8988T (cell line): ENCODE measurements at places on chromosomes 6 and 20.
A peak's percentile ranks its signal among the peaks of the same experiment; 100 is the strongest.

GRCh38 chr6:145819994-145820393, 5.4 kb upstream of the FBXO30 start:
- DNase-seq = no peak

GRCh38 chr20:43937591-43937990, 22.9 kb downstream of the TOX2 start:
- no peak for DNase-seq

GRCh38 chr6:75201021-75201420, 4.8 kb downstream of the COL12A1 start:
- no peak for DNase-seq

- no peak for DNase-seq
These were observed 11.9 kb downstream of the HINT3 start for GRCh38 chr6:125968493-125968892.

DNA sequence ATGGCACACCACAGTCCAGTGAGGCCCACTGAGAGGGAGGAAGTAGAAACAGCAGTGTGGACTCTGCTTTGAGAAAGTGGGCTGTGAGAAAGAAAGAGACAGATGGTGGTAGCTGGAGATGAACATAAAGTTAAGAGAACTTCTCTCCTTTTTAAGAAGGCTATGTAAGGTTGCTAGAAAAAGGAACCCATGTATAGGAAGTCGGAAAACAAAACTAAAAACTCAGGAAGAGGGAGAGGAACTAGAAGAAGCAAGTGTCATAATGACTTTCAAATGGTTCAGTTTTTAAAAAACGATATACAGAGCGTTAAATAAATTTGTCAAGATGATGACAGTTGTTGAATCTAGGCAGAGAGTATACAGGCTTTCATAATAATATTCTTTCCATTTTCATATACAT, 25.4 kb upstream of the GMNN start:
- no peak for DNase-seq

GRCh38 chr6:144264270-144265060, 20.7 kb upstream of the UTRN start:
- no peak for DNase-seq

GRCh38 chr6:9620263-9620662, 794.6 kb downstream of the TFAP2A start:
- no peak for DNase-seq

GRCh38 chr20:41005361-41005729, 23.3 kb upstream of the TOP1 start:
- peak; percentile 37 for DNase-seq

- no peak for DNase-seq
These were observed 9.1 kb upstream of the FOXP4 start for GRCh38 chr6:41536795-41537758.

DNA sequence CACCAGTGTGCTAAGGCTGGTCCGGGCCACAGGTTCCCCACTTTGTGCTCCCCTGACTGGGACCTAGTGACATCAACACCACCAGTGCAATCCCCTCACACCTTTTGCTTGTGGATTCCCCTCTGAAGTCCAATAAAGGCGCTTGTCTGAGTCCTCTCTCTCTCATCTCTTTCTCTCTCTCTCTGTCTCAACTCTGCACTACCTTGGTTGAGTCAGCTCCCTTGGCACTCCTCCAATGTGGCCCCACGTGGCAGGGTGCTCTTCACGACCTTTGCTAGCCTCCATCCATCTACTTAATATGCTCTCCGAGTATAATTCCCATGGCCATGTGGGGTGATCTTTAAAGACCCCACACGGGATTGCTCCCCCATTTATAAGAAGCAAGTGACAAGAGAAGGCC, 385.0 kb downstream of the CD83 start:
- no peak for DNase-seq

GRCh38 chr20:31670371-31671228, 32.9 kb downstream of the COX4I2 start:
- DNase-seq = no peak

GRCh38 chr6:104484626-104485025, 375.1 kb downstream of the HACE1 start:
- no peak for DNase-seq

GRCh38 chr6:130716466-130716865, 110.7 kb upstream of the SMLR1 start:
- DNase-seq = no peak

- DNase-seq = no peak
These were observed 99.3 kb upstream of the VSTM2L start for GRCh38 chr20:37803438-37804307.

GRCh38 chr6:145895802-145896201, 68.4 kb downstream of the SHPRH start:
- no peak for DNase-seq

DNA sequence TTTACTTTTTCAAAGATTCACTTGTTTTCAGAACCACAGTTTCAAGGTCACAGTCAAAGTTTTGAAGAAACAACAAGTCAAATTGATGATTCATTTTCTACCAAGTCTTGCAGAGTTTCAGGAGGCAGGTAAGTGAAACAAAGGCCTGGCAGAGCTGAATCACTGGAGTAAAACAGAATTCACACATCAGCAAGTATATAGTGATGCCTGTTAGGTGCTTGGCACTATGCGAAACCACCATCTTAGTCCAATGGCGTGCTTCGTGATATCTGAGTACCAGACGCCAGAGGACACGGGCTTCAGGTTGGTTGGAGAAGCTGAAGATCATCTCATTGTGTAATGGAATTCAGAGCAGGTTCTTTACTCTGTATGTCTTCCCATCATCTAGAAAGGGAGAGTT, 75.9 kb downstream of the RTN4IP1 start:
- no peak for DNase-seq

DNA sequence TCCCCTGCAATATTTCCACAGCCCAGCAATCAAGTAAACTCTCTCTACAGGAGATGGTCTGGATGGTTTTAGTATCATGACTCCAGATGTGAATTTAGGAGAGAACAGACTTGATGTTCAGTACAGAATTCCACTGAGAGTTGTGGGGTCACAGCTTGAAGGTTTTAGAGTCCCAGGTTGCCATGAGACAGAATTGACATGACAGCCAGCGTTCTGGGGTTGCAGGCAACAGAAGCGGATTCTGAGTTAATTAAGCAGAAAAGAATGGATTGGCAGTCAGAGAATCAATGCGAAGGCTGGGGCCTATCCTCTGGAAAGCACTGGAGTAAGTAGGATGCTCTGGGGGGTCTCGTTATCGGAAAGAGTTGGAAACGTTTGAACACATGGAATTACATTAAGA, 2.4 kb upstream of the KIAA1755 start:
- no peak for DNase-seq

GRCh38 chr6:115442323-115442722, 618.4 kb downstream of the FRK start:
- DNase-seq = no peak

- no peak for DNase-seq
These were observed 20.1 kb upstream of the RNGTT start for GRCh38 chr6:88983532-88983931.

DNA sequence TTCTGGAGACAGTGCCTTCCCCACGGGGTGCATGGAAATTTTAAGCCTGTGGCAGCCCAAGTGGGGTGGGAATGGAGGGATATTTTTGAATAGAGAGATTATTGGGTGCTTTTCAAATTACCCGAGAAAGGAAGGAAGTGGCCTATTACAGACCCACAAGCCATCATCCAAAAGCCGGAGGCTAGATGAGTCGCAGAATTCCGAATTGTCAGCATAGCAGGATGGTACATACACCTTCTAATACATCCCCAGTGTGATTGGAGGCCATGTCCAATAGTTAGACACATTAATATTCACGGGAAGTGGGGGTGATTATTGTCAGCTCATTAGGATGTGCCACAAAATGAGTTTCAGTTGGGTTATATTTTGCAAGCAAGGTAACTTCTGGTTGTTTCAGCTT, 133.0 kb downstream of the FIG4 start:
- DNase-seq = no peak

- DNase-seq = peak; percentile 83
These were observed 6.7 kb downstream of the PSMA7 start for GRCh38 chr20:62136283-62137091.

GRCh38 chr20:58661598-58662473, 10.8 kb downstream of the STX16 start:
- DNase-seq = no peak

DNA sequence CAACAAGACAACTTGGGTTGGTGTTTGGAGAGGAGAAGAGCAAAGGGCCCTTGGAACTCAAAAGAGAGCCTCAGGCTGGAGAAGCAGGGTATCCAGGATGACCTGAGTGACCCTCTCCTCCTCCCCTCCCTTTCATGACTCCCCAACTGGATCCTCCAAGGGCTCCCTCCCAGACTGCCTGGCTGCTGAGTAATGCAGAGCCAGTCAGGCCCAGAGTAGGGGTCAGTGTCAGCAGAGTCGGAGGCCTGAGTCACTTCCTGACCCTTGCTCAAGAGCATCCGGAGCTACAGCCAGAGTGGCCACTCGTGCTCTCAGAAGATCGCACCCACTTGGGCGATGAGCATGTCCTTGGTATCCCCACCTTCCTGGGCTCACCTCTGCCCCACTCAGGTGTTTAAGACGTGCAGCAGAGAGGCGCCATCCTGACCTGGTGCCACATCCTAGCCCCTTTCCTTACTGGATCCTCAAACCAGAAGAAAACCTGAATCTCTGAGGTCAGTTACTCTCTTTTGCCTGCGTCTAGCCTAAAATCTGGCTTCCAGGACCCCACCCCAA, 2.8 kb upstream of the MAPK13 start:
- peak; percentile 77 for DNase-seq

DNA sequence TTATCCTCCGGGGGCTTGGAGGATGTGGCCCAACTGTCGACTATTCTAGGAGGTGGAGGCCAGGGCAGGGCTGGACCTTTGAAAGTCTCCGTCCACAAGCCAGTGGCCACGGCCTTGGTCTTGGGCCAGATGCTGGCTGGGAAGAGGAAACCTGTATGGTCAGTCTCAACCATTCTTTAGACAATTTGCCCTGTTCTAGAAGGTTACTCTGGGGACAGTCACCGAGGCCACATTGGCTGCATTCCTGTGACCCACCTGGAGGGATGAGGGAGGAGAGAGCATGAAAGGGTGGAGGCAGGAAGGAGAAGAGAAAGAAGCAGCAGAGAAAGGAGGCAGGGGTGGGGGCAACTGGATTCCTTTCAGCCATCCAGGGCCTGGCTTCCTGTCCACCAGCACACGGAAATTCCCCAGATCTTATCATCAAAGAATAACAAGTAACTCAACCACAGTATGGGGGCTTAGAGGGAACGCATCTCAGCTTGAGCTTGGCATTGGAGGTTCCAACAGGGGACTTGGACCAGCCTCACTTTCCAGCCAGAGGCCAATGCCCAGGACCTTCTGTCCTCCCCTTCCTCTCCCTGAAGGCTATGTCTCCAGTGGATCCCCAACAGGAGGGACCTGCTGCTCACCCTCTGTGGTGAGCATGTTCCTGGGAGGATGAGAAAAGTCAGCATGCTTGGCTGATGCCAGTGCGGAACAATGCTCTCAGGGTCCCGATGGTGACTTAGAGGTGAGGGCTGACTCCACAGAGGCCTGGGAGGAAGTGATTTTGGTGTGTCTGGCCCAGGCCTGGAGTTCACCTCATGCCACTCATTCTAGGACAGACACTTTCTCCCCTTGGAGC, 30.4 kb downstream of the TGM2 start:
- no peak for DNase-seq

GRCh38 chr6:34130862-34131261, 15.0 kb downstream of the GRM4 start:
- DNase-seq = no peak

- no peak for DNase-seq
These were observed 48.7 kb downstream of the GFRA4 start for GRCh38 chr20:3614466-3614865.

- no peak for DNase-seq
These were observed 42.2 kb downstream of the BCL2L1 start for GRCh38 chr20:31680286-31681127.

DNA sequence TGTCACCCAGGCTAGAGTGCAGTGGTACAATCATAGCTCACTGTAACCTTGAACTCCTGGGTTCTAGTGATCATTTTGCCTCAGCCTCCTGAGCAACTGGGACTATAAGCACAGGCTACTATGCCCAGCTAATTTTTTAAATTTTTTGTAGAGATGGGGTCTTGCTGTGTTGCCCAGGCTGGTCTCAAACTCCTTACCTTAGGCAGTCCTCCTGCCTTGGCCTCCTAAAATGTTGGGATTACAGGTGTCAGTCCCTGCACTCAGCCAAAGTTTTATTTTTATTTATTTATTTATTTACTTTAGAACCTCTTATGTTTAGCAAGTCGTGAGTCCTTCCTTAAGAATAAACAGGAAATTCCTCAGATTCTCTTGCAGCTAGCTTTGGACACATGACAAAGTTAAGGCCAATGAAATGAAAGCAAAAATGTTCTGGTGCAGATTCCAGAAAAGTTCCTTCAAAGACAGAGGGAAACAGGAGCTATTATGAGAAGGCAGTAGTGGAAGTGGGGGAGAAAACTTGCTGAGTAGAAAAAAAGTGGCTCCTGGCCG, 19.1 kb downstream of the PIM1 start:
- DNase-seq = no peak

GRCh38 chr6:56803594-56803993, 151.3 kb upstream of the BEND6 start:
- no peak for DNase-seq

GRCh38 chr20:4625687-4626086, 96.0 kb upstream of the PRND start:
- DNase-seq = no peak

DNA sequence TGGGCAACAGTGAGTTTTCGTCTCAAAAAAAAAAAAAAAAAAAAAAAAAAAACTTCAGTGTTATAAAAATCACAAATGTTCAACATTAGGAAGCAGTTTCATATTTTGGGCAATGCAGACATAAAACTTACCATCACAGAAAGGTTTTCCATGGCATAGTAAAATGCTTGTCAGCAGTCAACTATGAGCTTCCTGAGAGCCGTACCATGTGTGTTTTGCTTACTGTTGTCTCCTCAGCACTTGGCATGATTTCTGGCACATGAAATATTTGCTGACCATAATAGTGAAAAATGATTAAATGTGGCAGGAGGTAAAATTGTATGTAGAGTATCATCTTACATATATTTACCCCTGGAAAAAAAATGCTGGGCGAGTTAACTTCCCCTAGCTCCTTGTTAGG, 237.5 kb upstream of the SLC35B3 start:
- DNase-seq = no peak

DNA sequence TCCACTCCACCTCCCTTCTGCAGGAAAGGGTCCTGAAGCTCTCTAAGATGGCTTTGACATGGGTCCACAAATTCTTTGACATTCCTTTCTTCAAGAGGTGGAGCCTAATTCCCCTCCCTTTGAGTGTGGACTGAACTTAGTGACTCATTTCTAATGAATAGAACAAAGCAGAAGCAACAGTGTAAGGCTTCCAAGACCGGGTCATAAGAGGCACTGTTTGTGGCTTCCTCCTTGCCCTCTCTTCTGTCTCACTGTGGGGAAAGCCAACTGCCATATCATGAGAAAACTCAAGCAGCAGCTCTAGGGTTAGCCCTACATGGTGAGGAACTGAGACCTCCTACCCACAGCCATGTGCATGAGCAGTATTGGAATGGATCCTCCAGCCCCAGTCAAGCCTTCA, 5.9 kb upstream of the CDK5RAP1 start:
- no peak for DNase-seq

GRCh38 chr6:75484535-75484934, 9.1 kb downstream of the FILIP1 start:
- DNase-seq = no peak

GRCh38 chr20:56409956-56410355, 2.1 kb upstream of the CASS4 start:
- no peak for DNase-seq
